Stimulated activated CD8-positive, alpha-beta memory T cell treated with anti-CD3 and anti-CD28 coated beads, Interleukin-4, amount 100 ng/mL, for 4 hours (primary cell): ENCODE measurements at places on chromosomes 13 and 19.
A peak's percentile ranks its signal among the peaks of the same experiment; 100 is the strongest.

DNA sequence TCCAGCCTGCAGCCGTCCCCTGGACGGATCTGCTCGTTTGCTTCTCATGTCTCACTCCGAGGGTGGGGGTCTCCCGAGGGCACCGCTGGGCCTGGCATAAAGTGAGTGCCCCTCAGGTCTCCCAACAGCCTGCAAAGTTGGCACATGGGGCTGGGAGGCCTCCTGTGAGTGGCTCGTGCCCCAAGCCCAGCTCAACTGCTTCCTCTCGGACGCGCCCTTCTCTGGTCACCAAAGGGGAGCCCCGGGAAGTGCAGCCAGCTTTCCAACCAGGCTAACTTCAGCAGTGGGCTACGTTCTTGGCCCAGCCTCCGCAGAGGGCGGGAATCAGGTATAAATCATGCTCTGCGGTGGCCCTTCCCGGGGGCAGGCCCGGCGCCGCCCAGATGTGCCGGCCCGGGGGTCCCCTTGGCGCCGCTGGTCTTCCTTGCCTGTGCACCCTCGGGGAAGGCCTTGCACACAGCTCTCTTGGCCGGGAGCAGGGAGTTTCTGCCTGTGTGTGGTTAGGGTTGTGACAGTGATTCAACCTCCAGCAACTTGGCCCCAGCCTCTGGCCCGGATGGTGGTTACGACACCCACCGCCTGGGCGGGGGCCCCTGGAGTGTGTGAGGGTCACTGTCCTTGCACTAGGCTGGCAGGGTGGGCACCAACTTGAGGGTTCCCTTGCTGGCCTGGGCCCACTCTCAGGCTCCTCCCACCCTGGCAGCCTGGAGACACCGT lies 20.7 kb downstream of the CEBPG start:
- DNase-seq = no peak

DNA sequence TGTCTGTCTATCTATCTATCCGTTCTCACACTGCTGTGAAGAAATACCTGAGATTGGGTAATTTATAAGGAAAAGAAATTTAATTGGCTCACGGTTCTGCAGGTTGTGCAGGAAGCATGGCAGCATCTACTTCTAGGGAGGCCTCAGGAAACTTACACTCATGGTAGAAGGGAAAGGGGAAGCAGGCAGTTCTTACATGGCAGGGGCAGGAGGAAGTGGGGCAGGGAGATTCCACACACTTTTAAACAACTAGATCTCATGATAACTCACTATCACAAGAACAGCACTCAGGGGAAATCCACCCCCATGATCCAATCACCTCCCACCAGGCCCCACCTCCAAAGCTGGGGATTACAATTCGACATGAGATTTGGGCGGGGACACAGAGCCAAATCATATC lies 105.3 kb downstream of the SLC10A2 start:
- DNase-seq = no peak

DNA sequence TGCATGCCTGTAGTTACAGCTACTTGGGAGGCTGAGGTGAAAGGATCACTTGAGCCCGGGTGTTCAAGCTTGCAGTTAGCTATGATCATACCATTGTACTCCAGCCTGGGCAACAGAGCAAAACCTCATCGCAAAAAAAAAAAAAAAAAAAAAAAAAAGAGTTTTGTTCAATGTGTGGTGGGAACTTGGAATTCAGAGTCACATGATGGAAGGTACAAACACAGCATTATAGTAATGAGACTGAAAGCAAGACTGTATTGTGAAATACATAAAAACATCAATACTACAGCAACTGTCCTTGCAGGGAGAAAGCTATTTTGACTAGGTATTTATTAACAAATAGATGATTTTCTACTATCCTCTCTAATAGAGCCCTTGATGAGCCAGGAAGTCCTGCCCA lies 393.2 kb downstream of the DLEU7 start:
- DNase-seq = no peak

DNA sequence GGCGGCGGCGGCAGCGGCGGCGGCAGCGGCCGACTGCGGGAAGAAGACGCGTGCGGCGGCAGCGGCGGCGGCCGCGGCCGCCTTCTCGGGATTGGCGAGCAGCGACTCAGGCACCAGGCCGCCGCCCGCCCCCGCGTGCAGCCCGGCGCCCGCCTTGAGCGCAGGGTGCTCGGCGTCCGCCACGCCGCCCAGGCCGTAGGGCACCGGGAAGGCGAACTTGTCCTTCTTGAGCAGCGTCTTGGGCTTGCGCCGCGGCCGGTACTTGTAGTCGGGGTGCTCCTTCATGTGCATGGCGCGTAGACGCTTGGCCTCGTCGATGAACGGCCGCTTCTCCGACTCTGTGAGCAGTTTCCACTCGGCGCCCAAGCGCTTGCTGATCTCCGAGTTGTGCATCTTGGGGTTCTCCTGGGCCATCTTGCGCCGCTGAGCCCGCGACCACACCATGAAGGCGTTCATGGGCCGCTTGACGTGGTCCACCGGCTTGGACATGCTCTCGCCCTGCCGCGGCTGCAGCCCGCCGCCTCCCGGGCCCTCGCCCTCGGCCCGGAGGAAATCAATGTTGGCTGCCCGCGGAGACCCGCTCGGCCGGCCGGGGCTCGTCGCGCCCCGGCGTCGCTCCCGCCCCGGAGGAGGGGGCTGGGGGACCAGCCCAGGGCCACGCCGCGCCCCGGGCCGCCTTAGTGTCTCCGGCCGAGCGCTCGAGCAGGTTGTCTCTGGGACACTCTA lies 621 bp downstream of the SOX21 start:
- DNase-seq = no peak

GRCh38 chr13:107937848-107938247 lies 277.5 kb downstream of the LIG4 start:
- no peak for DNase-seq

- DNase-seq = no peak
Measured at GRCh38 chr13:51475727-51476501, 23.1 kb upstream of the INTS6 start.

- DNase-seq = no peak
Measured at GRCh38 chr13:29786698-29787097, 63.7 kb downstream of the UBL3 start.

DNA sequence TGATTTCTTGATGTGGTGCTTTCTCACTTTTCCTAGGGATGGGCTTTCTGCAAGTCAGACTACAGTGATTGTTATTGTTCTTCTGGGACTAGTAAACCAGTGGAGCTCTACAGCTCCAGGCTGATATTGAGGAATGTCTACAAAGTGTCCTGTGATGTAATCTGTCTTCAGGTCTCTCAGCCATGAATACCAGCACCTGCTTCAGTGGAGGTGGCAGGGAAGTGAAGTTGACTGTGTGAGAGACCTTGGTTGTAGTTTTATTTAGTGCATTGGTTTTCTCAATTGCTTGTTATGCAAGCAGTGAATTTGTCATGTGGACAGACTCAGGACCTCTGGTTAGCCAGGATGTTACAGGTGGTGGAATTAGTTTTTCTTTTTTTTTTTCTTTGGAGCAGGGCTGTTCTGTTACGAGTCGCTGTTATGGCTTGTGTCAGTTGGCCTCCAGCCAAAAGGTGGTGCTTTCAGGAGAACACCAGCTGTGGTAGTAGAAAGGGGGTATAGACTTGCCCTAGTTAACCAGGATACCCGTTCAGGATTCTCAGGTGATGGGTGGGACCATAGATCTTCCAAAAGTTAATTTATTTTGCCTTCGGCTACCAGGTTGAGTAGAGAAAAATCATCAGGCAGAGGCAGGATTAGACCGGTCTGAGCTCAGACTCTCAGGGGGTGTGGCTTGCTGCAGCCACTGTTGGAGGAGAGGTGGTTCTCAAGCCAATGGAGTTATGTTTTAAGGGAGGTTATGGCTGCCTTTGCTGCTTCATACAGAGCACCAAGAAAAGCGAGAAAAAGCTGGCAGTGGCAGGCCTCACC lies 11.9 kb upstream of the ZNF675 start:
- DNase-seq = no peak

DNA sequence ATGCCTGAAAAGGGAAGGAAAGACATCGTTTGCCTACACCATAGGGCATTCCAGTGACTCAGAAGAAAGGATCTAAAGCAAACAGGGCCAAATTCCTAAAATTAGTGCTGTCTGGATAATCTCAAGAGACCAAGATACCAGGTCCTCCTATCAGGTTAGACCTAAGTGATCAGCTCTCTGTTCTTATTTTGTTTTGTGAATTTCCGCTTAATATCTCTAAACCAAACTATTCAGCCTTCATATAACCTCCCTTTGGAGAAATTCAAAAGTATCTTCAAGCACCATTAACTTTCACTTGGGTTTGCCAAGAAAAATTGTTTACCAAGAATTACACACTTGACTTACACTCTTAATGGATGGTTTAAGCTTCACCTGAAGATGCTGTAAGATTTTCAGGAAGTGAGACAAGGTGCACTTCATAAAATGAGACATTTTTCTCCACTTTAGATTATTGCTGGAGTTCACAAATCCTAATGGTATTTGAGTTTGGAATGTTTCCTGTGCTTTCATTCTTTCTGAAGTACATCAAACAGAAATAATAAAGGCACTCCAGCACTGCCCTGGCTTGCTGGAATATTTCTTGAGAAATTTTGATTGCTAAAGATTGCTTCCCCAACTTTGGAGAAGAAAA lies 376.1 kb downstream of the LMO7 start:
- no peak for DNase-seq

DNA sequence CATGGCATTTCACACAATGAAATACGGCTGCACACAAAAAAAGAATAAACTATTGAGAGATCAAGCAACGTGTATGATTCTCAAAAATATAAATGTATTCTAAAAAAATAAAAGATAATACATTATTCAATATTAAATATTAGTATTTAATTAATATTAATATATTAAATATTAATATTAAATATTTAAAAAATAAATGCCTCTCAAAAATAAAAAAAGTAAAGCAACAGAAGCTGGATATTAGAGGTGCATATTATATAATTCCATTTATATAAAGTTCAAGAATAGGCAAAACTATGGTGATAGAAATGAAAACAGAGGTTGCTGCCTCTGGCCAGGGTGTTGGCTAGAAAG lies 57.1 kb downstream of the GADD45B start:
- no peak for DNase-seq

DNA sequence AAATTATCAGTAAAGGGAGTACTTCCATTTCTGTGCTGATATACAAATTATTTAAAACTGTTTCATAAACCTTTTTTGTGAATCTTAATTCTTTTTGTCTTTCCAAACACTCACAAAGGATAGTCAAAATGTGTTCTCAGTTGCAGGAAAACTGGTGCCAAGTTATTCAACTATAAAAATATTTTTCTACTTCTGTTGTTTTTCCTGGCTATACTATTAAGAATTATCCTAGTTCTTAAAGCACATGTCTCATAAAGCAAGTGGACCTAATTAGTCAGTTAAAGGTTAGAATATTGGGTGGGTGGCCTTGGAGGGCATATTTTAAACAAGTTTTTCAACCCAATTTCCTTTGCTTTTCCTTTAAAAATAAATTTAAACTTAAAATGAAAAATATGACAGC lies 1460.3 kb upstream of the SLC10A2 start:
- DNase-seq = no peak

DNA sequence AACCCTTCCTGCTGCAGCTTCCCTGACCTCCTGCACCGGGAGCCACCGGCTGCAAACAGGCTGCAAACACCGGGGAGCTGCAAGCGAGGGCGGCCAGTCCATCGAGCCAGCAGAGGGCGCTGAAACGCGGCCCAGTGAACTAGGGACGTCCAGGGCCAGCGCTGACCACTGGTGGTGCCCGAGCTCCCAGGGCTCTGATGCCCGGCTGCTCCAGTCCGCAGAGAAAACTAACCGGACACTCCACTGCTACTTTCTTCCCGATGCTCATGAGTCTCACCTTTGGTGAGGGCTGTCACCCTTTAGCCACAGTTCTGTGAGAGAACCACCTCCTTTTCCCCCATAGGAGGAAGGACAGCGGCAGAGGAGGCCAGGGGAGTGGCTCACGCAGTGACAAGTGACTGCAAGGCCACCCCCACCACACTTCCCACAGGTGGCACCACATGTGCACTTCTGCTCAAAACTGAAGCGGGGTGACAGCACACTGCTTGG lies 82.8 kb upstream of the MTIF3 start:
- DNase-seq = peak; percentile 11
